ENCODE measurements at places on chromosomes 11 and 22.

DNA sequence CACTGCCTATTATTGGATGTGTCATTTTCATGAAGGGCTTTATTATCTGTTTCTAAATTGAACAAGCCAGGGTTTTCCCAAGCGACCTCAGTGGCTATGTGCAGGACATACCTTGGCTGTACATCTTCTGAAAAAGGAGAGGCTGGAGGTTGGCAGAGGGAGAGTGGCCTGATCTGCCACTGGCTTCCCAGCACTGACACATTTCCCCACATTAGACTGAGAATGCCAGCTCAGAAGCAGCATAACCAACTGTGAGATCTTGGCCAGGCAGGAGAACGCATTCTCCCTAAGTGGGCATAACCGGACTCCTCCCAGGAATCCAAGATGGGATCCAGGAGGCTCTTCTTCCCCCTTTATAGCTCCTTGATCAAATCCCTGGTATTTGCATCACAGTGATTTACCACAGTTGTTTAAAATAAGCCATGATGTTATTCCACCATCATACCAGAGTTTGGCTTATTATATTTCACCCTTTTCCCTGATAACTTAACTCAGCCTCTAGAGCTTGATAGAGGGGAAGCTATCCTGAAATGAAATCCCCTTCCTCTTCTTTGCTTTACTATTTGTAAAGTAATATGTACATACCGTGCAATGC, 33.8 kb downstream of the AMOTL1 start:
- DNase-seq, result no peak

GRCh38 chr22:27476729-27477128, 324.8 kb downstream of the MN1 start:
- DNase-seq, result peak; percentile 65

DNA sequence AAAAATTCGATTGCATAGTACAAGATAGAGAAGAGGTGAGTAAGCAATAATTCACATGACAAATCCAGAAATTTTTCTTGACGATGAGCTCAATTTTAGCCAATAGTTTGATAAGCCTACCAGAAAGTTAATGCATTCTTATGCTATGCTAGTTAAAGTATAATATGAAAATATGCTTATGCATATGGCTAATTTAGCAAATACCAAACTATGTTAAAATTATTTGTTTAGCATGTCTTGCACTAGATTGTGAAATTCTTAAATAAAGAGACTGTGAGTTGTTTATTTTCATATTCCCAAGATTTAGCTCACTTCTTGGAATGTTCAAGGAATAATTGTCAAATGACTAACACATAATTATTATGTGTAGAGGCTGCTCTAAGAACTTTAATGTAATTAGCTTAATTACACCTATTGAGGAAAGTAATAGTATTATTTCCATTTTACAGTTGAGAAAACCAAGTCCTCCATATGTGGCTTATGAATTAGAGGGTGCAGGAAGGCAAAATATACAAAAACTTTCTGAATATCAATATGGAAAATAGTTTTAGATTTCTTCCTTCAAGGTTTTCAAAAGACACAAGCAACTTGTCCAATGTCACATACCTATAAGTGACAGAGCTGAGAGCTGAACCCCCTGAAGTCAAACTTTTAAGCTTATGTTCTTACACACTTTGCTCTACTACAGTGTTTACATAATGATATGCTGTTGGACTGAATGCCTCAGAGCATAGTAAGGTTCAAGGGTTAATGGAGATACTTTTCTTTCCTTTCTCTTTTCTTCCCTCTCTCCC, 45.9 kb upstream of the ARHGAP20 start:
- DNase-seq, result no peak

- no peak for DNase-seq
Measured at GRCh38 chr22:46098525-46099475, 51.5 kb upstream of the PPARA start.

- no peak for DNase-seq
Measured at GRCh38 chr11:125947419-125948277, 1.8 kb downstream of the VSIG10L2 start.

- no peak for DNase-seq
Measured at GRCh38 chr11:62592146-62592815, 958 bp upstream of the TUT1 start.

GRCh38 chr11:88194990-88195389, 19.7 kb upstream of the RAB38 start:
- DNase-seq, result no peak

DNA sequence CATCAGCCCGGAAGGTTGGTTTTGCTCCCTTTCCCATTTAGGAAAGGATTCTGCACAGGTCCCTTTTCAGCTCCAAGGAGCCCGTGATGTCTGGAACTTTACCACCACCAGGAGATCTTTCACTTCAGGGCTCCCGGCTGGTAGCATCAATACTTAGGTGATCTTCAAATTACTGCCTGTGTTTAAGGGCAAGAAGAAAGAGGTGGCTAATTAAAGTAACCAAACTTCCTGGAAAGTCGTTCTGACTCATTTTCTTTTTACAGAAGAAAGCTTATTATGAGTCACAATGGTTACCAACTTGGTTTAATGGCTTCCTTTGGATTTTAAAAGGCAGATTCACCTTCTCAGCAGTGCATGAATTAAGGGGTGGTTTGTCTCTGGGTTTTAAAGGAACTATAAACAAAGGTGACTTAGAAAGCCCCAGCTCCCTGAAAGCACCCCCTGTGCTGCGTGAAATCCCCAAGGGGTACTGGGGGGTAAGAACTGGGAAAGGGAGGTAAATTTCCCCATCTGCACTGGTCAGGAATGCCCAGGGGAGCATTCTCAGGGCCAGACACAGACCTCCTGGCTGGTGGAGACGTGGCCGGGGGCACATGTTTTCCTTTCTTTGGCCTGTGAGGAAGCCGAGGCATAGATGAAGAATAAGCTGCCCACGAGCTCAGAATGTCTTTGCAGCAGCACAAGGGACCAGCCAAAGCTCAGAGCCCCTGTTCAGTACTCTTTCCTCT, 8.8 kb downstream of the POU2F3 start:
- DNase-seq, result peak; percentile 47

- no peak for DNase-seq
Measured at GRCh38 chr22:50672041-50672440, 582 bp upstream of the SHANK3 start.

DNA sequence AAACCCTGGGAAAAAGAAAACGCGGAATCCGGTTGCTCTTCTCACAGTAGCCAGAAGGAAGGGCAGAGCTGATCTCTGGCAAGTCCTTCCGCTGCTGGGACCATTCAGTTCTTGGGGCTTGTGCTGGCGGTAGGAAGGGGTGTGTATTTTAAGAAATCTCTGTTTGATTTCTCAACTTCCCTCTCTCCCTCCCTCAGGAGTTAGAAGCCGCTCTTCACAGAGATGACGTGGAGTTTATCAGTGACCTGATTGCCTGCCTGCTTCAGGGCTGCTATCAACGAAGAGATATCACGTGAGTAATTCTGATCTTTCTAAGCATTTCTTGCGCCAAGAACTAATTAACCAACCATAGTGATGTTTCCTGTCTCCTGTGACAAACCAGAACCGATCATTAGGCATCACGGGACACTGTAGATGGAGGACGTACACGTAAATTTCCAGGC, 85.9 kb upstream of the SLC25A18 start:
- no peak for DNase-seq

DNA sequence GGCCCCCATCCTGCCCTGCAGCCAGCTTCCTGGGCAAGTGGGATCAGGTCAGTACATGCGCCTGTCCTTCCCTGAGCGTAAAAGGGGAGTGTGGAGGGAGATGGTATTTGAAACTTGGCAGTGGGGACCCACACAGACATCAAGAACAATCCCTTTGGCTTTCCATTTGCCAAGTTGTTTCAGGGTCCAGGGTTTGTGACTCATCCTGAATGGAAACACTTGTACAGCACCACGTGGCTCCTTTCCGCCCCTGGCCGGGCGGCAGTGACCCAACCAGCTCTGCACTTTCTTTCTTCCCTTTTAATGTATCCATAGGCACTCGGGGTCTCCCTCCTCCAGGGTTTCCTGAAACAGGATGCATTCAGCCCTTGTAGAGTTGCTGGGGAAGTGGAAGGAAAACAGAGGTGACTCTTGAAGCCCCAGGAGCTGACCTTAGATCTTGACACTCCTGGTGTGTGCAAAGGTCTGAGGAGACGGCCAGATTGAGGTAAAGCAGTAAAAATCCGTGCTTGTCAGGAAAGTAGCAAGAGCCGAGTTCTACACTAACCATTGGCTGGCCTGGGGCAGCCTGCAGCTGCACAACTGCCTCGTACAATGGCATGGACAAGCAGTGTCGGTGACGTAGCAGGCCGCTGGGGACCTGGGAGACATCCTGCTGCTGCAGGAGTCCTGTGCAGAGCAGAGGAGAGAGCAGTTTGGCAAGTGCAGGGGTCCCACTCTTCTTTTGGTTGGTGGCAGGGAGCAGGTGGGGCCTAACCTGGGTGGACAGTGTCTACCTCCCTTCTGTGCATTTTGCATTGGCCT, 189.8 kb downstream of the SNX19 start:
- DNase-seq, result no peak

DNA sequence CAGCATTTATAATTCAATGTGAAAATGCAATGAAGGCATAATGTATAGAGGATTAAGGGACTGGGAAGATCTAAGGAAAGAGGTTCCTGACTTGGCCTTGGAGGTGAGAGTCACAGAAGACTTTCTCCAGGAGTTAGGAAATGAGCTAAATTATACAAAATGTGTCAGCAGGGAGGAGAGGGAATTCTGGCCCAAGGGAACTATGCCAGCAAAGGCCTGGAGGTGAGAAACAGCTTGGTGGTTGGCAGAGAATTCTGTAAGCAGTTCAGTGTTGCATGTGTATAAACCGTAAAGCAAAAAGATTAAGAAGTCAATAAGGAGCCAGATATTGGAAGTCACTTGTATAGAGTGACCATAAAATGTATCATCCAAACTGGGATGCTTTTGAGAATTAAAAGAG, 142.2 kb upstream of the SESN3 start:
- DNase-seq, result no peak

DNA sequence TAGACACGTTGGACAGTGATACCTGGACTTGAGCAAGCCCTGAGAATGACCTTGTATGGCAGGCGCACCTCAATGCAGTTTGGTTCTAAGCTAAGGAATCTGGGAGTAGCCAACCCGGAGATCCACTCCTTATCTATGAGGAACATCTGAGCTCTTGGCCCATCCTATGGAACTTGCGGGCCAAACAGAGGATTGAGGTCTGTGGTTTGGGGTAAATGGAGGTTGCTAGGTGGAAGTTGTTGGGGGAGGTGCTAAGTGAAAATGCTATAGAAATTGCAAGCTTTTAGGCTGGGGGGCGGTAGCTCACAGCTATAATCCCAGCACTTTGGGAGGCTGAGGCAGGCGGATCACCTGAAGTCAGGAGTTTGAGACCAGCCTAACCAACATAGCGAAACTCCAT, 8.9 kb downstream of the GDPD5 start:
- no peak for DNase-seq

GRCh38 chr11:67268081-67268961, 2.0 kb downstream of the GRK2 start:
- no peak for DNase-seq

DNA sequence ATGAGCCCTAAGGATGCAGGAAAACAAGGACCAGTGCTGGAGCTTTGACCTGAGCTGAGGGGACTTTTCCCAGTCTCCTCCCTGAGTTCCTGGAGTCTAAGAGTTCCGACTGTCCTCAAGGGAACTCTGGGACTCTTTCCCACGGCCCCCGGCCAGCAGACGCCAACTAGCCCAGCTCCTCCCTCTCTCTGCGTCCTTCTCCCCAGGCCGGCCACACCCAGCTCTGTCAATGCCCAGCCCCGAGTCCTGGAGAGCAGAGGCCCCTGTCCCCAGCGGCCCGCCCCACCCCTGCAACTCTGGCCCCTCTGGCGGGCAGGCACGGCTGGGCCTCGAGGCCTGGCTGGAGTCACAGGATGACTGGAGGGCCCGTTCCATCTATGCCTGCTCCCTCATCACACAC, 29.8 kb downstream of the NECTIN1 start:
- DNase-seq, result no peak

GRCh38 chr11:114571712-114572111, 12.0 kb upstream of the NXPE1 start:
- DNase-seq, result no peak

DNA sequence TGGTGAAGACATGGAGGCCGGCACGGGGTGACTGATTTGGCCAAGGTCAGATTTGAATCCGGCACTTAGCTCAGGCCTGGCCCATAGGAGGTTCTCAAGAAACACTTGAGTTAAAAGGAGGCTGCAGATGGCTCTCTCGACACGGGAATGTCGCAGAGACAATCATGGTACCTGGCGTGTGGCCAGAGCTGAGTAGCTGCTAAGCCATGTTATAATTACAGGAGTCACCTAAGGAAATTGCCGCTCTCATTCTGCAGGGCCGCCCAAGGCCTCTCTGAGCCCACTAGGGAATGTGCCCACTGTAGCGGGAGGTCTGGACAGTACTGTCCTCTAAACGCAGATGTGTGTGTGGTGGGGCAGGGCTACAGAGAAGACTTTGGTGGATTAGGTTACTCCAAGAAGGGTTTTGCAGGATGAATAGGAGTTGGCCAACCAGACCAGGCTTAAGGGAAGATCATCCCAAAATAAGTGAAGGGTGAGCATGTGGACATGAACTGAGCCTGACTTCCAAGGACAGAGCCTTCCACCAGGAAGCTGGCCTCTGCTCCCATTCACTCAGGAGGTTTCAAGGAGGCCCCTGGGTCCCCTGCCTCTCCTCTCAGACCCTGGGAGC, 19.3 kb upstream of the PRR5 start:
- DNase-seq, result no peak

- DNase-seq, result no peak
Measured at GRCh38 chr11:65390996-65391395, 4.6 kb downstream of the FRMD8 start.

- DNase-seq, result no peak
Measured at GRCh38 chr11:46674463-46675287, 25.7 kb downstream of the ARHGAP1 start.

DNA sequence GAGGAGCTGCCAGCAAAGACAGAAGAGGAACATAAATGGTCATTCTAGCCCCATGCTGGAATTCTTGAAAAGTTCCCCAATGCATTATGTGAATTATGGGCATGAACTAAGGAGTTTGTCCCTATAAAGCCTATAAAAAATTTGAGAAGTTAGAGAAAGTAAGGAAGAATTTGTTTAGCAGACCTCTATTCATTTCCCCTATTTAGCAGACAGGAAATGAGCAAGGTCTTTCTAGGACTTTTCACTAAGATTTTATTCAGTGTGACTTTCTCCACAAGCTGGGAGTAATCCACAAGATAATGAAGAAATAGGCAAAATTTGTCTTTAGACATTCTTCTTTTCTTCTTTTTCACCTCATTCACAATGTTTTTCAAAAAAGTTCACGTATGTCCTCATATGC, 20.0 kb downstream of the PRRG4 start:
- no peak for DNase-seq

- no peak for DNase-seq
Measured at GRCh38 chr11:28242596-28242995, 134.4 kb downstream of the METTL15 start.

- peak; percentile 6 for DNase-seq
Measured at GRCh38 chr11:107562647-107563208, 2.8 kb downstream of the ALKBH8 start.

DNA sequence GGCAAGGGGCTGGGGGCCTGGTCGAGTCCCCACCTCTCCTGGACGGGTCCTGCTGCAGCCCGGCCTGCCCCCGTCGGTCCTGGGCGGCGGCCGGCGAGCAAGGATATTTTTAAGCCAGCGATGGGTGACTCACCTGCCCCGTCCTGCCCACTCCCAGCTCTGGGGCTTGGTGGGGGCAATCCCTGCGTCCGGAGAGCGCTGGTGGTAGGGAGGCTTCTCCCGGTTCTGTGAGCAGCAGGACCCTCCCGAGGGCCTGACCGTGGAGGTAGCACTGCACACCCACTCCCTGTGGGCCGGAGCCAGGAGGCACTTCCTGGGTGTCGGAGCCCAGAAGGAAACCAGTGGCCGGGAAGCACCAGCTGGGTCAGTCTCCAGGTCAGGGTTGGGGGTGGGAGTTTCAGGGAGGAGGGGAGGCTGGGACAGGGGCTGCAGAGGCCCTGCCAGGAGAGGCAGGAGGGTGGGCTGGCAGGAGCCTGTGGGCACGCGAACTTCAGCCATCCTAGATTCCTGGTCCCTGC, 467 bp downstream of the EPS8L2 start:
- DNase-seq, result peak; percentile 63
